Common myeloid progenitor, CD34-positive (primary cell): ENCODE measurements at places on chromosomes 11 and 22.

DNA sequence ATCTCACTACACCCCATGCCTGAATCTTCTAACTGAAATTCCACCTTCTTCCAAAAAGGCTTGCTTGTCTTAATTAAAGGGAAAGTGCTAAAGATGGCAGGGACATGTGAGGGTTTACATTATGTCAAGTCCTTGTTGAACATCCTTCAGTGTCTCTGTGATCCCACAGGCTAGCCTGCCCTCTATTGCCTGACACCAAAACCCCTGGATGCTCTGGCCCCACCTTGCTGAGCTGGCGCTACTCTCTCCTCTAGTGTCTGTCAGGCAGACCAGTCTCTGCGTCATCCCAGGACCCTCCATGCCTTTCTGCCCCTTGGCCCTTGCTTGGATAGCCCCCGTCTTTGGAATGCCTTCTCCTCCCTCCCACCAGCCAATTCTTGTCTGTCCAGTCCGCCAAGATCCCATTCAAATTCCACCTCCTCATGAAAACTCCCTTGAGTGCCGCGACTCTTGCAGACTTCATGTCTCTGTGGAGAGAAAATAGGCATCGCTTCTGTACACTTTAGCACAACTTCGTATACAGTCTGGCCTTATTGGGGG, 69.3 kb downstream of the PKNOX2 start:
- DNase-seq = no peak

GRCh38 chr22:40401532-40401931, 31.1 kb downstream of the SGSM3 start:
- DNase-seq = peak; percentile 43

DNA sequence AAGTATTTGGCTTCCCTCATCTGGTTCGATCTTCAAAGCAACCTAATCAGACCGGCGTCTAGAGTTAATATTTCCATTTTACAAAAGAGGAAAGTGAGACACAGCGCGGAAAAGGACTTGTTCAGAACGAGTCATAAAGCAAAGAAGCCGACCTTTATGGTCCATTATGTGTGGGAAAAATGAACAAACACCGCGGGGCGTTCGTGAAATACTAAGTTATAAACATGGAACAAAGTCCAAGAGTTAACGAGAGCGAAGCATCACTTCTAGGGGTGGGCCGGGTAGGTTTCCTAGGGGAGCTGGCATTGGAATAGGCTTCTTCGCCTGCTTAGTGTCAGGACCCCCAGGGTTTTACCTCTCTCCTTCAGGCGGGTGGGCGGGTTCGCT, 575 bp downstream of the DUSP18 start:
- no peak for DNase-seq

- no peak for DNase-seq
Observed at GRCh38 chr11:64891215-64891848, 12.9 kb upstream of the EHD1 start.

GRCh38 chr11:94183251-94183885, 54.7 kb downstream of the PANX1 start:
- no peak for DNase-seq

- DNase-seq = no peak
Observed at GRCh38 chr11:129960216-129961214, 42.1 kb downstream of the PRDM10 start.

DNA sequence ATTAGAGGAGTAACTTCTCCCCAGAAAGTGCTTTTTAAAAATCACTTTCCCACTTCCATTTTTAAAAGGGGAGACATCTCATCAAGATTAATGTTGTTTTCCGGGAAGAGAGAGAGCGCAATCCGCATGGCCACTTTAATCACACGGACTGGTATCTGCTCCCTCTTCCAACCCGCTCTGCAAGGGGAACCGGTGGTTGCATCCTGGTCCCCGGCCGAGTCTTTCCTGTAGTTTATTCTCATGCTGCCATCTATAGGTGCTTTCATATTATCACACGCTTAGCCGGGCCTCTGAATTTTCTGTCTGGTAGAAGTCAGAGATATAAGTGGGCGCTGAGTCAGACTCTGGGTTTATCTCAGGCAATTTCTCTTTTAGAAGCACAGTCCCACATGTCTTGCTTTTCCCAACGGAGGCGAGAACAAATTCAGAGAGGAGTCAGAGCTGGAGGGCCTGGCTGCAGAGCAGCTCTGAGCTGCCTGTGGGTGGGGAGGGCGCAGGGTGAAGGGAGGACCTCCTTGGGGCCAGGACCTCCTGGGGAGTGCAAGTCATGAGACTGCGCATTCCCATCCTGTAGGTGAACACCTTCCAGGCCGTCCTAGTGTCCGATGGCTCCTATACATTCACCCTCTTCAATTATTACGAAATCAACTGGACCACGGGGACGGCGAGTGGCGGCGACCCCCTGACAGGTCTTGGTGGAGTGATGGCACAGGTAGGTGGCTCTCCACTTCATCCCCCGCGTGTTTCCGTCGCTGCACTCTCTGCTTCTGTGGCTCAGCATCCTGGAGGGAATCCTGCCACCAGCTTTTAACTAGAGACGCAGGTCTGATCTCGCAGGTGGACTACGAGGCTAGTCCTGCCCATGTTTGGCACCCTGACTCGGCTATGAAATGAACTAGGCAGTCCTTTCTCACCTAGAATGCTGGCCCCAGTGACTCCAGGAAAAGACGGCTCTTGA, 11.7 kb downstream of the TECTA start:
- peak; percentile 67 for DNase-seq

DNA sequence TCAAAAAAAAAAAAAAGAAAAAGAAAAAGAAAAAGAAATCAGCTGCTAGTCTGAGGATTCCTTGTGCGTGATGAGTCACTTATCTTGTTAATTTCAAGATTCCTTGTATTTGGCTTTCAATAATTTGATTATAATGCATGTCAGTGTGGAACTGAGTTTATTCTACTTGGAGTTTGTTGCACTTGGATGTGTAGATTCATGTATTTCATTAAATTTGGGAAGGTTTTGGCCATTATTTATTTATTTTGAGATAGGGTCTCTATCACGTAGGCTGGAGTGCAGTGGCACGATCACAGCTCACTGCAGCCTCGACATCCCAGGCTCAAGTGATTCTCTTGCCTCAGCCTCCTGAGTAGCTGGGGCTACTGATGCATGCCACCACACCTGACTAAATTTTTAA, 14.8 kb downstream of the WBP2NL start:
- no peak for DNase-seq

- DNase-seq = no peak
Observed at GRCh38 chr11:6079463-6079862, 28.0 kb upstream of the OR56B4 start.

- DNase-seq = no peak
Observed at GRCh38 chr22:45923835-45924234, 53.1 kb downstream of the WNT7B start.

- no peak for DNase-seq
Observed at GRCh38 chr11:3959015-3959902, 103.8 kb downstream of the STIM1 start.

DNA sequence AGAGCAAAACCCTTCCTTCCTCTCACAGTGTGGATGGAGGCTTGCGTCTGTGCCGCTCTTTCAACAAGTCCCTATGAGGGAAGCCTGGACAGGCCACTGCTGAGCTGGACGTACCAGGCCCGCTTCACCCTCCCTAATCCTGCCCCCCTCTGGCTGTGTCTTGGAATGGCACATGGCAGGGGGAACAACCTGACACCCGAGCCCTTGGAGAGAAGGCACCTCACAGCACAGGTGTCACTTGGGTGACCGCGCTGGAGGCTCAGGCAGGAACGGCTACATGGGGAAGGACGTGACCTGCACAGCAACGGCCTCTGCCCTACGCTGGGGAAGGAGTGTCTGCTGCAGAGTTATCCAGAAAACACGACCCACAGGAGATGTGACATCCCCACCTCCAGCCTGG, 11.0 kb downstream of the CARS1 start:
- no peak for DNase-seq

- DNase-seq = peak; percentile 14
Observed at GRCh38 chr11:113876074-113876797, 864 bp upstream of the USP28 start.

DNA sequence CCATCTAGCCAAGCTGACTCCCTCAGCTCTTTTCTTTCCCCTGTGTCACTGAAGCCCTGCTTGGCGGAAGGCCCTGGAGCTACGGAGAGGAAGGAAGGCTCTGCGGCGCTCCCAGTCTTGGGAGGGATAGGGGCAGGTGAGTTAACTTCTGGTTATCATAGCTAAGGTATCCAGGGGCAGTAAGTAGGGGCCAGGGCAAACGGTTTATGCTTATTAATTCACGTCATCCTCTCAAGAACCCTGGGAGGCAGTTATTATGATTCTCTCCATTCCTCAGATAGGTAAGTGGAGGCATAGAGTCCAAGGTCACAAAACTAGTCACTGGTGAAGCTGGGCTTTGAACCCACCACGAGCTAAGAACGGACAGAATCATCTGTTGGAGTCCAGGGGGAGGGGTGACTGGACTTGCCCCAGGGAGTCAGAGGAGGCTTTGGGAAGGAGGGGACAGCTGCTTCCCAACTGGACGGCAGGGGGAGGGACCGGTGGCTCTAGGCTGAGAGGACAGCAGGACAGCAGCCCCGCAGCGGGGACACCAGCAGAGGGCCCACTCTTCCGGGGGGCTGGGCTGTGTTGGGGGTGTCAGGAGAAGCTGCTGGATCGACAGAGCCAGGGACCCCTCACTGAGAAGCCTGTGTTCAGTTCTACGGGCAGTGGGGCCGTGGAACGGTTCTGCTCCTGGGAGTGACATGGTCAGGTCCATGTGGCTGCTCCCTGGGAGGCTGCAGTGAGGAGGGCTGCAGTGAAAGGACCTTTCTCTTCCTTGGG, 3.5 kb downstream of the BAIAP2L2 start:
- no peak for DNase-seq

- DNase-seq = peak; percentile 31
Observed at GRCh38 chr11:36385121-36385970, 89.3 kb downstream of the PRR5L start.

DNA sequence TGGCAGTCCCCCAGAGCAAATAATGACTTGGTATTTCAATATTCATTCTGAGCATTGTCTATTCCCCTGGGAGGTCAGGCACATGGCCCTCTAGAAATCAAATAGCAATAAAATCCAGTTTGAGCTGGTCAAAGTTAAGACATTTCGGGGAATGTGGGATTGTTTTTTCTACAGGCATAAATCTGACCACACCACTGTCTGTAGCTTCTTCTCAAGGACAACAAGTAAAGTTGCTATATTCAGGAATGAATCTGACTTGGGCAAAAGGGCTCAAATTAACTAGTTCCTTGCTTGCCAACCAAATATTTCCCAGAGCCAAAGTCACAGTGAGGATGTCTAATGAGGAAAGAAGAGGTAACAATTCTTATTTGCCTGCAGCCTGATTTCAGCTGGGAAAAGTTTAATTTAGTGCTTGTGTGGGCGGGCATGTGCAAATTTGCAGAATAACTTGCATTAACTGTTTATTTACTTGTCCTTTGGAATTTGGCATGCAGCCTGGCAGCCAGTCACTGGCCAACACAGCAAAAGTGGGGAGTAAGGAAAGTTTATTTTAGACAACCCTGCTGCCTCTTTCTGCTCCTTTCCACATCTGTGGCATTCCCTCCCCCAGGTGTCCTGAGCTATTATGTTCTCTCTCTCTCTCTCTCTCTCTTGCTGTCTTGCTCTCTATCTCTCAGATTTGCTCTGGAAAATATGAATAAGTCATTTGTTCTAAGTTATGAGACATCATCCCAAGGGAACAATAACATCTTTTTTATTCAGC, 51.2 kb upstream of the ARHGAP20 start:
- DNase-seq = no peak

- DNase-seq = no peak
Observed at GRCh38 chr22:26797910-26798309, 140.5 kb downstream of the MIAT start.

DNA sequence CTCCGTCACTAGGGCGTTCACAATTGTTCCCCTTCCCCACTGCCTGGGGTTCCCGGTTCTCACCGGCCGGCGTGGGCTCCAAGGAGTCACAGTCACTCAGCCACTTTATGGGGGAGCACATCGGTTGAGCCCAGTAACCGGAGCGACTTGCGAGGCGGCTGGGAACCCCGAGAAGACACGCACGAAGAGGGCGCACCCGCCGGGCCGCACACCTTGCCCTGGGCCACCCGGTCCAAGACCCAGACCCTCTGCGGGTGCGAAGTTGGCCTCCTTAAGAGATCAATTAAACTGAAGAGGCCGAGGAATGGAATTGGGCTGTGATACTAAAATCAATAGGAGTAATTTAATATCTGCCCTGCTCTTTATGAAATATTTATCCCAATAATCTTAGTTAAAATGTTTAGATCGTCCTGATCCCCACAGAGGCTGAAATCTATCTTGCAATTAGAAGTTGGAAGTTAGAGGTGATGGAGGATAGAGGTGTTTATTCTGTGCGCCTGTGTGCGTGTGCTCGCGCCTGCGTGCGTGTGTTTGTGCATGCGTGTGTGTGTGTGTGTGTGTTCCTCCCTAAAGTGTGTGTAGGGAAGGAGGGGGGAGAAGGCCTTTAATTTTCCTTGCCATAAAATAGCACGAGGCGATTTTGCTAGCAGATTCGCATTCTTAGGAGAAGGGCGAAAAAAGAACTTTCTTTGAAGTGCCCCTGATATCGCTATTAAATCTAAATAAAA, 954 bp upstream of the MN1 start:
- DNase-seq = peak; percentile 30

DNA sequence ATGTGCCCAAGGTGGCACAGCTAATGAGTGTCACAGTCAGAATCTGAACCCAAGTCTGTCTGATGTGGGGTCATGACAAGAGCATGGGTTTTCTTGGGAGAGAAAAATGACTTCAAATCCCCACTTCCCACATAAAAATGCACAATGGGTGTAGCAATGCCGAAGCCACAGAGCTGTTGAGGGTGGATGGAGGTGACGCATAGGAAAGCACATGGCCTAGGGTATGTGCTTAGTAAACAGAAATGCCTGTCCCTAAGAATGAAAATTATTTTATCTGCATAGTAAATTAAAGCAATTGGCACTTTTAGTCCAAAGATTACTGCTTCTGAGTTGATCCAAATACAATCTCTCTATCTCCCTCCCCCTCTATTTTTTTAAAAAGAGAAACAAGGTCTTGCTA, 10.9 kb downstream of the MICAL3 start:
- no peak for DNase-seq
